ENCODE measurements at places on chromosomes 1 and 21. TPM values are rescaled to one million over a fixed set of nuclear protein-coding genes. Genes with fewer than 3 reads are reported as not detected.
A peak's percentile ranks its signal among the peaks of the same experiment; 100 is the strongest.

The MAEL gene
- total RNA-seq: 1.2 TPM

The C1orf53 gene
- total RNA-seq: not detected

DNA sequence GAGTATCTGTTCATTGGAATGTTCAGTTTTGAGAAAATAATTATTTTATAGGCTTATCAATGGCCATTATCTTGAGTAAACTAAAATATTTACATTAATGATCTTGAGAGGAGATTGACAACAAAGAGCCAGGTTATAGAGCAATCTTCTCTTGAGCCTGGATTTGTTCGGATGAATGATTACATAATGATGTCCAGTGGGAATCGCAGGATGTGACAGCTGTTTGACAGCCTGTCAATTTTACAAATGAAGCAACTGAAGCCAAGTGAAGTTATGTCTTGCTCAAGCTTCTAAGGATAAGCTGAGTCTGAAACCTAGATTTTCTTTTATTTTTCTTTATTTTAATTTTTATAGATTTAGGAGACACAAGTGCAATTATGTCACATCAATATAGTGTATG, 52.1 kb upstream of the BACH1 start:
- H3K4me3 ChIP-seq: no peak overlapping the region
- no peak for DNase-seq
- no peaks in the 10 kb centered on the region for H3K27me3 ChIP-seq
- H3K27ac ChIP-seq: no peak overlapping the region

- no peak overlapping the region for H3K27ac ChIP-seq
Measured at GRCh38 chr21:44092211-44092610, 15.0 kb upstream of the PWP2 start.

DNA sequence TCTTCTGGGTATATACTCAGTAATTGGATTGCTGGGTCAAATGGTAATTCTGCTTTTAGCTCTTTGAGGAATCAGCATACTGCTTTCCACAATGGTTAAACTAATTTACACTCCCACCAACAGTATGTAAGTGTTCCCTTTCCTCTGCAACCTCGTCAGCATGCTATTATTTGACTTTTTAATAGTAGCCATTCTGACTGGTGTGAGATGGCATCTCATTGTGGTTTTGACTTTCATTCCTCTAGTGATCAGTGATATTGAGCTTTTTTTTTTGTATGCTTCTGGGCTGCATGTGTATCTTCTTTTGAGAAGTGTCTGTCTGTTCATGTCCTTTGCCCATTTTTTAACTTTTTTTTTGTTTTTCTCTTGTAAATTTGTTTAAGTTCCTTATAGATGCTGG, 279.4 kb downstream of the PTGER3 start:
- H3K4me1 ChIP-seq: no peaks in the 10 kb centered on the region
- no peaks in the 10 kb centered on the region for H3K27me3 ChIP-seq
- no peak for DNase-seq
- no peak overlapping the region for H3K4me3 ChIP-seq
- no peak overlapping the region for H3K27ac ChIP-seq

The BRINP3 gene
- 8.9 TPM for total RNA-seq

The MAP10 gene
- total RNA-seq: 1.5 TPM

- no peak overlapping the region for H3K4me3 ChIP-seq
- no peak for DNase-seq
- H3K4me1 ChIP-seq: no peaks in the 10 kb centered on the region
- H3K27ac ChIP-seq: no peak overlapping the region
Measured at GRCh38 chr1:213399695-213400094, 348.7 kb downstream of the RPS6KC1 start.

The HHAT gene
- total RNA-seq: 0.83 TPM

DNA sequence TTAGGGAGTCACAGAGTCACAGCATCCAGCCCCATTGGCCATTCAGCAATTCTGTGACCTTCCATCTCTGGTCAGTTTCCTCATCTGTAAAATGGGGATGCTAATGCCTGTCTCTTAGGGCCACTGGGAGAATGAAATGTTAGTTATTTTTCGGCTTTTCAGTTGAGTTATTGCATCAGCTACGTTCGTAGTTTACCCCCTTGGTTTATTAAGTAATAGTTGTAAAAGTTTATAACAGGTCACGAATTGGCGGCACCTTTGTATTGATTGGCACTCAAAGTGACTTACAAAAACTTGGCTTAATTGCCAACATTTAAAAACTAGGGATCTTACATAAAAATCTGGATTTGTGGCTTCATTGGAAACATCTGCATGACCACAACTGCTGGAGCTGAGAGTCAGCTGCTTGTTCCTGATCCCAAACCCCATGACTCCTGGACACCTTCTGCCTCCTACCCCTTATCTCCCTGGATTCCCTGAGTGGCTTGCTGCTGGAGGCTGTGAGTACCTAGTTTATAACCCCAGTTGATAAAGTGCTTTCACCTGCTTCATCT, 23.0 kb upstream of the SLC1A7 start:
- no peaks in the 10 kb centered on the region for H3K27me3 ChIP-seq
- H3K36me3 ChIP-seq: no peaks in the 10 kb centered on the region

DNA sequence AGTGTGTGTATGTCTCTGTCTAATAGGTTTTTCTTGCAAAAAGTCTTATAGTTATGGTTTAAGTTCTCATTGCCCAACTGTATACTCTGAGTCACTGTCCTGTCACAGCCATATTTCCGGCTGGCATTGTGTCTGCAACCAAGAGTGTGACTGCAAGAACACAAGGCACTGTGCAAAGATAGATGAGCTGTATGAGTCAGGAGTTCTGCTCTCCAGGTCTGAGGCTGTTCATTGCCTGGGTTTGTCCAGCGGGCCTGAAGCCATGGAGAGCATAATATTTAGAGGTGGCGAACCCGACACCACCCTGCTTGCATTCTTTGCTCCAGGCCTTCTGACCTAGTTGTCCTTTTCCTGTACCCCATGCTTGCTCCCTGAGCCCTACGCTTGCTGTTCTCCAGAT, 50.9 kb upstream of the CNIH3 start:
- H3K4me1 ChIP-seq: no peaks in the 10 kb centered on the region
- no peak overlapping the region for H3K27ac ChIP-seq
- H3K36me3 ChIP-seq: no peaks in the 10 kb centered on the region
- H3K27me3 ChIP-seq: no peaks in the 10 kb centered on the region

The PHGDH gene
- 42.7 TPM for total RNA-seq

The NMNAT2 gene
- 2.0 TPM for total RNA-seq

The SLC22A15 gene
- total RNA-seq: 2.2 TPM

DNA sequence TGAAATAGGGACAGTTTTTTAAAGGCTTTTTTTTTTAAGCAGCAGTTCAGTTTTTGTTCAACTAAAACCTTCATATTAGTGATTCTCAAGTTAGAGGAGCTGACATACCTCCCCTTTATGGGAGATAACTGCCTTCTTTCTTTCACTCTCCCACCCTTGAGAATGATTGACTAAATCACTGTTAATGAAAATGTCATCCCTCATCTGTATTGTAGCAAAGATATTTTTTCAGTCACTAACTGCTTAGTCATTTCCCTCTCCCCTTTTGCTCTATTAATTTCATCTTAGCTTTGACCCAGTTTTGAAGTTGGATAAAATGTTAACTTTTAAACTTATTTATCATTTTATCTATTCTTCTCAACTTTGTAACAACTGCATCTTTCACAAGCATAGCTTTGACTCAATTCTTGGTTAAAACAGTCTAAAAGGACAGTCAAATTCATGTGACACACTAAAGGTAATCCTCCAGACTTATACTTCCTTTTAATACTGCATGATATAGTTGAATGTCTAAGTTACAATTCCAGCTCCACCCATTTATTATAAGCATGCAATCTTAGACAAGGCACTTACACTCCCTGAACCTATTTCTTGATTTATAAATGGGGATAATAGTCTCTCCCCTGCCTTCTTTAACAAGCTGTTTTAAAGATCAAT, 17.1 kb downstream of the CAPZA1 start:
- no peak overlapping the region for H3K4me3 ChIP-seq
- H3K27ac ChIP-seq: no peak overlapping the region
- peaks cover 33% of the 10 kb centered on the region for H3K4me1 ChIP-seq
- no peak for DNase-seq
- peaks cover 3% of the 10 kb centered on the region for H3K36me3 ChIP-seq

DNA sequence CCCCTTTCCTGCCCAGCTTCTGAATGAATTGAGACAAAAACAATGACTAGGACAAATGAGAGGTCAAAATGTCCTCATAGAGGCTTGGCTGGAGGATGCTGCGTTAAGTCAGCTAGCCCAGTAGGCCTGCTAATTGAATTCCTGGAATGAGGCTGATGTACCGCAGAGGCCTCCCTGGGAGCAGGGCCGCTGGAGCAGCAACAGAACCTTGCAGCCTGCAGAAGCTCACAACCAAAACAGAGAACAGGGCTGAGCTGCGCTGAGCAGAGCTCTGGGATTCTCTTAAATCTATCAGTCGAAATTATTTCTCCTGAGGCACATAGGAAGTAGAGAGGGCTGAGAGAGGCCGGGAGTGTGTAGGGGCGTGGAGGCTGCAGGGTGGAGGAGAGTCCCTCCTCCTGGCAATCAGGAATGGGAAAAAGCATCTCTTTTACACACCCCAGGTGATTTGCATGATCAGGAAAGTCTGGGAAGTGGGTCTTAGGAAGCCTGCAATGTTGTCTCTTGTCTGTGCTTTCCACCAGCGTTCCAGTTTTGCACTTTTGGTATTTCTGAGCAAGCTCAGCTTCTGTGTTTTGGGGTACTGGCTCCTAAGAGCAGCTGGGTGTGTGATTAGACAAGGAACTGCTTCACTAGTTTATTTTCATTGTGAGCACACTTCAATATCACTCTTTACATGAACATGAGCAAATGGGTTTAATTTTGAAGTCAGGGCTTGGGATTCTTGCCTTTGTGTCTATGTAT, 66.5 kb downstream of the RYR2 start:
- H3K27ac ChIP-seq: peak overlapping the region; percentile 28
- peaks cover 33% of the 10 kb centered on the region for H3K4me1 ChIP-seq
- H3K36me3 ChIP-seq: no peaks in the 10 kb centered on the region
- DNase-seq: no peak
- no peak overlapping the region for H3K4me3 ChIP-seq
- no peaks in the 10 kb centered on the region for H3K27me3 ChIP-seq

The KIAA1614 gene
- 15.4 TPM for total RNA-seq

GRCh38 chr1:47469390-47469759, 31.5 kb downstream of the FOXD2 start:
- H3K4me3 ChIP-seq: no peak overlapping the region
- H3K36me3 ChIP-seq: no peaks in the 10 kb centered on the region
- H3K4me1 ChIP-seq: peaks cover 5% of the 10 kb centered on the region
- DNase-seq: no peak
- no peaks in the 10 kb centered on the region for H3K27me3 ChIP-seq

DNA sequence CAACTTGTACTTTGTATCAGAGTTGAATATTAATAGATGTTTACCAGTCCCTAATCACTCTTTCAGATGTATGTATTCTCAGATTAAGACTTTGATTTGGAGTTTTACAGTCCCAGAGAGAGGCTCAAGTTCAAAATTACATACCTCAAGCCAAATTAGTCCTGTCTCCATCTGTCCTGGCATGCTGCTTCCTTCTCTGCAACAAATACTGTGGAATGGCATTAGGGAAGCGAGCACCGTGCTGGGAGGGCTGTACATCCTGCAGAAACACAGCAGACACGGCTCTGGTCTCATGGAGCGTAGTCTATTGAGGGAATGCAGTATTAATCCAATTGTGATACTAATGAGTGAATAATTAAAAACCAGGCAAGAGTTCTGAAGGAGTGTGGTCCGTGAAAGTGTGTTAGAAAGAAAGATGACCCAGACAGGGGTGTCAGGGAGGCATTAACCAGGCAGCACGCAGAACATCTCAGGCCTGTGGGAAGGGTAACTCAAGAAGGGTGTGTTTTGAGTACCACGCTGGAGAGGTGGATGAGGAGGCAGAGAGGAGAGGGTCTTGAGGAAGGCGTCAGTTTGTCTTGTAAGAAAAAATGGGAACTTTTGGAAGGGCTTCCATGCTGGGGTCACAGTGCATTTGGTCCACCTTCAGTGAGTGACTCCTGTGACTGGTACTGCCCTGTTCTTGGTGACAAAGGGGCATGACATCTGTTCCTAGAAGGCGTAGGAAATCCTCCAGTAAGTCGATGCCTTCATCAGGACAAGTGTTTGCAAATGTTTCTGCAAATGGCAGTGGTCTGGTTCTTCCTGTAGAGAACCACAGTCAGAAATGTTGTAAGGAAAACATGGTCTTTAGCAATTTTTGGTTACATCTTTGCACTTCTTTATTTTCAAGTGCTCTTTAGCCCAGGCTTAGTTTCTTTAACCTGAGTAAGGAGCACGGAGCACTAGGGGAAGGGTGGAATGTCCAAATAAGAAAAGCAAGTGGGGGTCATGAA, 1.6 kb downstream of the RAB4A start:
- no peaks in the 10 kb centered on the region for H3K36me3 ChIP-seq
- peak; percentile 72 for DNase-seq
- no peaks in the 10 kb centered on the region for H3K27me3 ChIP-seq
- peak overlapping the region; percentile 93 for H3K4me3 ChIP-seq

The BACE2 gene
- total RNA-seq: 60.6 TPM

The EGLN1 gene
- 47.3 TPM for total RNA-seq

The AMY2A gene
- not detected for total RNA-seq

The ZNF683 gene
- total RNA-seq: not detected

- no peaks in the 10 kb centered on the region for H3K36me3 ChIP-seq
- H3K4me1 ChIP-seq: peaks cover 46% of the 10 kb centered on the region
- DNase-seq: no peak
- H3K27ac ChIP-seq: no peak overlapping the region
- H3K27me3 ChIP-seq: no peaks in the 10 kb centered on the region
Measured at GRCh38 chr1:61162520-61163258, 80.3 kb downstream of the NFIA start.

DNA sequence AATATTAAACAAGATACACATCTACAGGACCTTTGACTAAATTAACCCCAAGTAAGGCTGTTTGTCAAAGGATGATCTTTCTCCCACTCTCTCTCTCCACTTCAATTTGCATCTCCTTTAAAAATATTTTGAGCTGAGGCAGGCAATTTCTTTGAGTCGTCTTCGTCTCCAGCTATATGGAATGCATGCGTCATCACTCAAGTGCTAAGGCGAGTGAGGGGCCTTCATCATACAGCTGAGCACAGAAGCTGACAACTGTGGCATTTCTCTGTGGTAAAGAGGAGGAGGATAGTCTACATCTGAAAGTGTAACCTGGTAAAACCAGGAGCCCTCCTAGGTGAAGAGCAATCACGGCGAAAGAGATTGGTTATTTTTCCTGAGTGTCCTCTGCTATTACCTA, 7.6 kb downstream of the EPHX4 start:
- DNase-seq: no peak
- H3K4me3 ChIP-seq: no peak overlapping the region
- no peak overlapping the region for H3K27ac ChIP-seq
- no peaks in the 10 kb centered on the region for H3K27me3 ChIP-seq
- no peaks in the 10 kb centered on the region for H3K36me3 ChIP-seq

- H3K4me3 ChIP-seq: no peak overlapping the region
- no peaks in the 10 kb centered on the region for H3K36me3 ChIP-seq
- no peak for DNase-seq
Measured at GRCh38 chr1:178540646-178541045, 27.7 kb downstream of the TEX35 start.

GRCh38 chr1:104056786-104057185, 307.1 kb downstream of the AMY1C start:
- DNase-seq: no peak
- H3K4me1 ChIP-seq: no peaks in the 10 kb centered on the region
- no peaks in the 10 kb centered on the region for H3K27me3 ChIP-seq
- H3K36me3 ChIP-seq: no peaks in the 10 kb centered on the region
- H3K4me3 ChIP-seq: no peak overlapping the region
